Astrocyte (in vitro differentiated cells and primary cell): ENCODE measurements at places on chromosomes 7 and 10. TPM values are rescaled to one million over a fixed set of nuclear protein-coding genes. Genes with fewer than 3 reads are reported as not detected.

- peak; percentile 38 for DNase-seq
Measured at GRCh38 chr7:114865564-114865963, 56.3 kb upstream of the MDFIC start.

GRCh38 chr7:1678571-1679325 lies 8.7 kb downstream of the ELFN1 start:
- no peak for DNase-seq

GRCh38 chr7:30524545-30524944 lies 19.9 kb upstream of the GGCT start:
- DNase-seq = no peak

The CALHM1 gene
- total RNA-seq = not detected in 2 replicates

The TM9SF3 gene
- 198 and 200 TPM in 2 replicates for total RNA-seq
